Midbrain (tissue), 1 donor: ENCODE measurements at places on chromosomes 5 and 9.

DNA sequence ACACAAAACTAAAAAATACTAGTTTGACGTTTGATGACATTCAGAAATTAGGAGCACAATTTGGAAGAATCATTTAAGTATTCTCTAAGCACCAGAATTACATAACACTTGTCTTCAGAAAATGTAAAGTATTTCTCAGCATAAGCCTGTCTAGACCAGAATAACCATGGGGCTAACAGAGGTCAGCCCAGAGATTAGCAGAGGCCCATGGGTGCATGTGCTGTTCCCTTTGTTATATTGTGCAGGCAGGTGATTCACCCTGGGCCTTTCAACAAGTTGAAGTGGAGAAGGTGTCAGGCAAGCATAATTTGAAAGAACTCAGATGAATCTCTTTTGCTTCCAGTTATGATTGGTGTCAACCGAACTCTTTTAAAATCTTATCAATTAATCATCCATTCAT, 227.9 kb downstream of the LURAP1L start:
- no peak for DNase-seq

- DNase-seq = no peak
Observed at GRCh38 chr9:18824095-18824666, 208.8 kb downstream of the SAXO1 start.

GRCh38 chr5:143801252-143801939, 10.6 kb upstream of the HMHB1 start:
- no peak for DNase-seq

- DNase-seq = no peak
Observed at GRCh38 chr5:62268234-62268633, 37.8 kb upstream of the KIF2A start.

- no peak for DNase-seq
Observed at GRCh38 chr5:8418049-8418426, 549.1 kb downstream of the MTRR start.

- DNase-seq = no peak
Observed at GRCh38 chr5:34854459-34855174, 15.7 kb downstream of the TTC23L start.
